ENCODE measurements at places on chromosomes 11 and 22. TPM values are rescaled to one million over a fixed set of nuclear protein-coding genes. Genes with fewer than 3 reads are reported as not detected.

CCDC157 gene
- total RNA-seq = 2.2 TPM

SLC37A4 gene
- total RNA-seq = 10.3 TPM

LUZP2 gene
- 0.07 TPM for total RNA-seq

KRTAP5-8 gene
- total RNA-seq = not detected

SH3BP1 gene
- 10.6 TPM for total RNA-seq

ABCC8 gene
- not detected for total RNA-seq

P2RY2 gene
- 0.92 TPM for total RNA-seq

MS4A15 gene
- total RNA-seq = not detected

FAM180B gene
- total RNA-seq = not detected

PTGDR2 gene
- 0.07 TPM for total RNA-seq

XNDC1N gene
- 7.2 TPM for total RNA-seq

OR2AT4 gene
- not detected for total RNA-seq

CFAP300 gene
- total RNA-seq = 3.2 TPM

IFITM1 gene
- 106 TPM for total RNA-seq

CD6 gene
- total RNA-seq = not detected

RASD2 gene
- total RNA-seq = 0.65 TPM
